Stimulated activated naive CD4-positive, alpha-beta T cell (primary cell): ENCODE measurements at places on chromosomes 2 and 18.

GRCh38 chr2:144986691-144987090, 466.8 kb upstream of the ZEB2 start:
- no peak for DNase-seq

- DNase-seq, result no peak
Measured at GRCh38 chr2:227862227-227862740, 9.1 kb upstream of the DAW1 start.

DNA sequence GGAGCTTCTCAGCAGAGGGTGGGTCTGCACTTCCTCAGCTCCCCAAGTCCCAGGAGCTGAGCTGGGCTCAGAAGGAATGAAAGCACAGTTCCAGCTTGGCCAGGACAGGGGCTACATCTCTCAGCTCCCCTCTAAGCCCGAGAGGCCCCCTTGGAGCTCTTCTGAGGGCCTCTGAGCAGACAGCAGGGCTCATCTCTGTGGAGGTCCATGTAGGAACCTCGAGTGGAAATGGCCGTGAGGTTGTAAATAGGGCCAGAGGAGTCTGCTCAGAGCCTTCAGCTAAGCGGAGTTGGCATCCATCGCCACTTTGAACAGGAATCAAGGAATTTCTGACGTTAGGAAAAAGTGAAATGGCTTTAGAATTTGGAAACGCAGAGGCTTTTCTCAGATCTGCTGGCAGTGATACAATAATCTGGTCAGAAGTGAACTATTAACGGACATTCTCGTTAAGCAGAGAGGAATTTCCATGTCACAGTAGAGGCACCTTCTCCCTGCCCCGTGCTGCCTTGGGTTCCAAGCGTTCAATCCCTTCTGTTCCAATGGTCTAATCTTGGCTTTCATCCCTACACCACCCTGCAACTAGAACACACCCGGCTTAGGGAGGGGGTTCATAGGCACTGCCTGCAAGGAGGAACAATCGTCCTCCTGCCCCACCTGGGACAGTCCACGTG, 213.9 kb downstream of the NDUFA10 start:
- DNase-seq, result no peak

GRCh38 chr2:109446278-109447131, 167.3 kb downstream of the SEPTIN10 start:
- no peak for DNase-seq

DNA sequence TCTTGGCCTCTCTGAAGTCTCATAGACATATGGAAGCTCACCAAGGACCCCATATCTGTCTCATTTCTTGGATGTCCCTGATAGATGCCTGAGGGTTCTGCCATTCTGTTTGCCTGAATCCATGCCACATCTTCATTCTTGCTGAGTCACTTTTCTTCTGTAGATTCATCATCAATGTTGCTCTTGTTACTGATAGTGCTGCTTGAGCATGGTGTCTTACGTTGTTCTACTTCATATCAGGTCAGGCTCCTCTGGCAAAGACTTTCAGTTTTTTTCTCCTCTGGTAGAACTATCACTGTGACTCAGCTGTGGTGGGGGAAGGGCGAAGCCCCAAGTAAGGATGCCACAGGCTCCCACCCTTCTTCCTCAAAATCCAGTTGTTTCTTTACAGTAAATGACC, 885.2 kb downstream of the DCDC2C start:
- no peak for DNase-seq

GRCh38 chr2:130241041-130241707, 42.9 kb upstream of the TUBA3E start:
- DNase-seq, result no peak

GRCh38 chr2:232190796-232191195, 187.8 kb upstream of the ALPP start:
- no peak for DNase-seq

- DNase-seq, result no peak
Measured at GRCh38 chr2:161426922-161427663, 11.0 kb downstream of the TBR1 start.

DNA sequence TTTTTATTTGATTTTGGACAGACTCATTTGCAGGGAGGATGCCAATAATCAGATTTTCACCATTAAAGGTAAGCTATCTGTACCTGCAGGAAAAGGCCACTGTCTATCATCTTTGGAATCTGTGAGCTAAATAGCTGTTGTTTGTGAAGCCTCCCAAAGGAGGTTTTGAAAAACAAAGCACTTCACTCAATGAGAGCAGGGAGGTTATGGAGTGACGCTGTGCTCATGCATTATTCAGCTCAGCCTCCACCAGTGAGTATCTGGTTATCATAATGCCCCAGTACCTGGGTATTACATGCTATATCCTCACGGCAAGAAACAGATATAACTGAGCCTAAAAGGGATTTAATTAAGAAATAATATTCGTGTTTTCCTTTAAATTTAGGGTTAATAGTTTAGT, 189.6 kb upstream of the PIK3C3 start:
- DNase-seq, result no peak

DNA sequence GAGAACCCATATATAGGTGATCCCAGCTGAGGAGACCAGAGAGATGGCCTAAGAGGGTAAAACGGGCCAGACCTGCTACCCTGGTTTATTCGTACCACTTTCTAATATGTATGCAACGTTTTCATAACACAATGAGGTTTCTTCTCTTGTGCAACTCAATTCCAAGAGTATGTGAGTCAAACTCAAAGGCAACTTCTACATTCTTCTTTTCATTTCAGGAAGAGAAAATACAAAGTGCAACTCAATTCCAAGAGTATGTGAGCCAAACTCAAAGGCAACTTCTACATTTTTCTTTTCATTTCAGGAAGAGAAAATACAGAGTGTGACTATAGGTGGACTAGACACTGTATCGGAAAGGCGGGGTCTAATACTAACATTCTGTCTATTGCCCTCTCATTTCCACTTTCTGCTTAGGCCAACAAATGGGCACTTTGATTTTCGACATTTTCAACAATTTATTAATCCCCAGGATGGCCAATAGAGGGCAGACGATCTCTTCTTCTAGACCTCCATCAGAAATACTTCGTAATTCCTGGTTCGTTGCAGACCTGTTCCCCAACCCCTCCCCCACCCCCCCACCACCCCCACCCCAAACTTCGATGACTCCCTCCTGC, 3.7 kb upstream of the CRIM1 start:
- DNase-seq, result no peak

- DNase-seq, result no peak
Measured at GRCh38 chr18:7132356-7133150, 15.0 kb upstream of the LAMA1 start.

- DNase-seq, result no peak
Measured at GRCh38 chr2:56240210-56240609, 56.4 kb downstream of the CCDC85A start.

DNA sequence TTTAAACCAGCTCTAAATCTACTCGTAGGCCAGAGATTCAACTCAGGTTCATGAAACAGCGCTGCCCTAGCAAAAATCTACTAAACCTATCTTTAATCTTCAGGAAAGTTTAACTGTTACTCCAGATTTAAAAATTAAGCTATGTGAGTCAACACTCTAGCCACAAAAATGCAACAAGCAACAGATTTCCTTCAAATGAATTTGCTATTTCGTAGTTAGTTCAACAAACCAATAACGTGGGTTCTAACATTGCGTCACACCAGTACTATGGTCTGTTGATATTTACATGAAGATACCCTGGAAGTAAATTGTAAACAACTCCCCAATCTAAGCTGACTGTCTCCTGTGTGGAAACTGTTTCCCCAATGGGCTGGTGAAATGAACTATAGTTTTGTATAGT, 71.2 kb downstream of the FIGN start:
- no peak for DNase-seq

DNA sequence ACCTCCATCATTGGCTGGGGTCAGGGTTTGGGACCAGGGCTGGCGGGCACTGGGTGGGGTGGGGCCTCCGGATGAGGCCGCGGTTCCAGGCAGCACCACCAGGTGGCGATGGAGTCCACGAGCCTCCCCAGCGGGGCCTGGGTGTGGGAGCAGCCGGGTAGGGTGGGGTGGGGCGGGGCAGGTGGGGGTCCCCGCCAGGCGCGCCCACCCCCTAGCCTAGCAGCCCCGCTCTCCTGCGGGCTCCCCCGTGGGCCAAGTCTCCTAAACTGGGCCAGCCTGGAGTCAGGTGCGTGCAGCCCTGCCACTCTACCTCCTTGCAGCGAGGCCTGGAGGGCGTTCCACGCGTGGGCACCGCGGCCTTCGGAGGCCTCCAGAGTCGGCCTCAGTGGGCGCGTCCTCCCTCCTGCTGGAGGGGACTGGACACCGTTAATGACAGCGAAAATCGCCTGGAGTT, 187.5 kb downstream of the TWIST2 start:
- DNase-seq, result peak; percentile 72

DNA sequence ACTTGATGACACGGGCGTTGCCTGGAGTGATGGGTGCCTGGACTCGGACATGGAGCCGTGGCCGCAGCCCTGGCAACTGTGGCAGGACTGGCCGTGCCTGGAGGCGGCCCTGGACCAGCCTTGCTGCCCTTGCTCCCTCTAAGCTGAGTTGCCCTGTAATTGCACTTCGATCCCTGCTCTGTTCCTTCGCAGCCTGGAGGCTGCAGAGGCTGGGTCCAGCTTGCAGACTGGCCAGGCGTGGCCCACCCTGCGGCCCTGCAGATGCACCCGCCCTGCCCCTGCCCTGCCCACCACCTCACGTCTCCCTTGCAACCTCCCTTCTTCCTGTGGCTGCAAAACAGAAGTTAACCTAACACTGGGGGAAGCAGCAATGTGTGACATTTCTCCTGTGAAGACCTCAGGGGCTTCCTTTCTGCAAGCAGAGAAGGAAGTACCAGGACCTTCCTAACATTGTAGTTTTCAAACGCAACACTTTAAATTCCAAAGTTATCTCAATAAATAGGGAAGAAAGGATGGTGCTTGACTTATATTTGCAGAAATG, 174.6 kb upstream of the TPO start:
- no peak for DNase-seq

DNA sequence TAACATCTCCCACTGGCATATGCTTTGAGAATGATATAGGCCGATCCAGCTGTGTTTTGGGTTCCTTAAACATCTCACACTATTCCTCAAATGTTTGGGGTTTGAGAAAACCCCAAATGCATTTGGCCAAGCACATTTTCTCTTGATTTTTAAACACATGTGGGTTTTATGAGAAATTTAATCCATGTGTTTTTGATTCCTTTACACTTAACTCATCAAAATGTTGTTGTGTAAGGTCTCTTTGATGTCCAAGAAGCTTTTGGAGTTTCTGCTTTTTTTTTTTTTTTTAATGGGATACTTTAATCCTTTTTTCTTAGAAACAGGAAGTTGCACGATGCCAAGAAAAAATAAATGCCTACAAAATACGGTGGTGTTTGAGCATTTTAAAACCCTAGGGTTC, 339.8 kb upstream of the TCF4 start:
- DNase-seq, result no peak

DNA sequence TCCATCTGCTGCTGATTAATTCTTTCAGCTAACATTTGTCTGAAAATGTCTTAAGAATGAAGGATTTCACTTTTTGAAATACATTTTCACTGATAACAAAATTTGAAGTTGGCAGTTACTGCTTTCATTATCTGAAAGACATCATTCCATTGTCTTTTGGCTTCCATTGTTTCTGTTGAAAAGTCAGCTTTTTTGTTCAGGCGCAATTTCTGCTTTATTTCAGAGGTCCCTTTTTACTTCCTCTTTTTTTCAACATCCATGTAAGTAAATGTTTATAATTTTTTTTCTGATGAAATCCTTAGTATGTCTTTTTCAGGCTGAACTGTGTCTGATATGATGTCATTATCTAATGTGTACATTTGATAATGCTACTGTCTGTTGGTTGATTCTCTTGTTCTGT, 184.2 kb downstream of the RND3 start:
- no peak for DNase-seq

GRCh38 chr2:175684466-175684865, 317.6 kb downstream of the LNPK start:
- no peak for DNase-seq

- DNase-seq, result no peak
Measured at GRCh38 chr2:124395961-124396360, 370.9 kb downstream of the CNTNAP5 start.

DNA sequence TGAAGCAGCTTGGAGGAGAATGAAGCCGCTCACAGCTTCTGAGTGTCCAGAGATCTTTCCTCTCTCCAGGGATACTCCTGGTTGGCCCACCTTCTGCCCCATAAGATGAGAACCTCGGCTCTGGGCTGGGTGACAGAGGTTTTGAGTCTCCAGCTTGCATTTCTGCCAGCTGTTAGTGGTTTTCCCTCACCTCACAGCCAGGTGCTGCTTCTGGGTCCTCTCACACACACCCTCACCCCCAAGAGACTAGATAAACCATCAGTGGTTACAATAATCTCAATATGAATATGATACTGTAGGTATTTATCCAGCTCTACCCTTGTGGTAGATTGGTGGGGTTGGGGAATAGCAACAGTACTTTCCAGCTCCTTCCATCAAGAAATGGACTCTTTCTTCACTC, 161.7 kb upstream of the SIX3 start:
- no peak for DNase-seq

DNA sequence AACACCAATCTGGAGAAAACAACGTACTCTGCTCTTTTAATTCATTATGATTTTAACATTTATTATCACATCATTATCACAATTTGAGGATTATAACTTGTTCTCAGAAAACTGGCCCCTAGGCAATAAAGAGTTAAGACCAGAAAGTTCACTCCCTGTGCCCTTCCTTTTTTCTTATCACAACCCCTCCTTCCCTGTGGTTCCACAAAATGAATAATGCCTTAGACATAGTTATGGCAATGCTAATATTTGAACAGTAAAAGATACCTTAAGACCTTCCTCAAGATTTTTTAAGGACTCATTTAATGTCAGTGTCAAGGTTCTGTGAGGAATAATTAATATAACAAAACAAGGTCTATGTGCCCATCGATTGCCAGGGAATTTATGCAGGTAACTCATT, 596.2 kb downstream of the ARHGAP15 start:
- no peak for DNase-seq

DNA sequence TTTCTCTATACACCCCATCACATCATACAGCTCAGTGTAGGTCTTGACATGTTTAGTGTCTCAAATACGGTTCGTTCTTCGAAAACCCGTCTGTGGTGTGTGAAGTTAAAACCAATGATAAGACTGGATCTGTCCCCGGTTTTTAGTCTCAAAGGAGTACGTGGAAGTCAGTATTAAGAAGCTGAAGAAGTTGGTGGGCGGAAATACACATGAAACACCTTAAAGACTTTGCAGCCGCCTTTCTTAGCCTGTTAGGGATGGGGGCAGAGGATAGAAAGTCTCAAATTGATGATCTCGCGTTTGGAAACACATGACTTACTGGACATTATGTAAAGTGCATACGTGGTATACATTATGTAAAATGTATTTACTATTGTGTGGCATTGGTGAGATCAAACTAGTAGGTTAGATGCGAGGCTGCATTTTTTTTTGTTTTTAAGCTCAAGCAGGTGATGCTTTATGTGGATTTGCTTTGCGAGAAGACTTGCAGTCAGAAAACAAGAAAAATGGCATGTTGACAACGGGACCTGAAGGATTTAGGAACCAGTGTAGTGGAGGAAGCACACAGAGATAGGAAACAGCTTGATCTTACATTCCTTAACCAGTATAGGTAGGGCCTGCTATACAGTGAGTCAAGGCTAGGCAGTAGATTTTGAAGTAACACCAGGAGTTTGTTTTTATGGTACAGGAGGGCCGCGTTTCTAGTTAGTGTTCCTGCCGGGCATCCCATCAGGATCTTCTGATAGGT, 1.2 kb downstream of the CNOT11 start:
- DNase-seq, result peak; percentile 37
